ENCODE measurements at places on chromosomes 4 and X. TPM values are rescaled to one million over a fixed set of nuclear protein-coding genes. Genes with fewer than 3 reads are reported as not detected.

The ARMCX4 gene
- 32.1 TPM for polyA plus RNA-seq

The SRD5A3 gene
- polyA plus RNA-seq: 18.0 TPM

- DNase-seq: no peak
These were observed 140.2 kb upstream of the PJA1 start for GRCh38 chrX:69305333-69306062.

DNA sequence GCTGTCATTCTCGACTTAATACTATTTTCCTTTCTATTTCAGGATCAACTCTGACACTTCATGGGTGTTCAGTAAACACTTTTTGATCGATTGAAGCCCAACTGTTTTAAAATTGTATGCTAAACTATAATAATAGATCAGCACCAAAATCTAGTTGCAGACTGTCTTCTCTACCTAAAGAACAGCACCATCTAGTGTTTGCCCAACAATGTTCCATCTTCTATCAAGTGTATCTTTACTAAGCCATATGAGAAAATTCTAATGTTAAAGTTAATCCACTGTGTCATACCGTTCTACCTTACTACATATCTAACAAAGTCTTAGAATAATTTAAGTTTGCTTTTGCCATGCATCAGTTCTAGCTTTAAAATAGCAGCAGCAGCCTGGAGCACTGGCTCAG is 113.0 kb upstream of the PRDX4 start:
- peak; percentile 12 for DNase-seq
